T follicular helper cell (primary cell): ENCODE measurements at places on chromosomes 7 and 10.

- DNase-seq = no peak
Observed at GRCh38 chr10:120181154-120181553, 275.9 kb upstream of the PLPP4 start.

- DNase-seq = no peak
Observed at GRCh38 chr7:29574659-29575058, 11.0 kb downstream of the PRR15 start.

DNA sequence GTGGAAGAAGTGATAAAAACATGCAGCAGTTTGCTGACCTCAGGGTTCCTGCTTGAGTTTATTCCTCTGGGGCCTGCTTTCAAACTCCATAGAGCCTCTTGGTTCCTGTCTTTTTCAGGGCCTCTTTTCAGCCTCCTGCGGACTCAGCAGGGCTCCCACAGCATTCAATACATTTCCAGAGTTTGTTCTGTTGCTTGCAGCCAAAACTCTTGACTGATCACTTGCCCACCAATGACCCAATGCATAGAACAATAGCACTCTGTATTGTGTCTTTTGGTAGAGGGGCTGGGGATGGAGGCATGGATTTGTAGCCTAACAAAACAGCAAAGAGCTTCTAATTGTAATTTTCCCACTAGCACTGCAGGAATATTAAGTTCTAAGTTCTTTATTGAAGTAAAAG lies 50.8 kb upstream of the CREB5 start:
- no peak for DNase-seq

DNA sequence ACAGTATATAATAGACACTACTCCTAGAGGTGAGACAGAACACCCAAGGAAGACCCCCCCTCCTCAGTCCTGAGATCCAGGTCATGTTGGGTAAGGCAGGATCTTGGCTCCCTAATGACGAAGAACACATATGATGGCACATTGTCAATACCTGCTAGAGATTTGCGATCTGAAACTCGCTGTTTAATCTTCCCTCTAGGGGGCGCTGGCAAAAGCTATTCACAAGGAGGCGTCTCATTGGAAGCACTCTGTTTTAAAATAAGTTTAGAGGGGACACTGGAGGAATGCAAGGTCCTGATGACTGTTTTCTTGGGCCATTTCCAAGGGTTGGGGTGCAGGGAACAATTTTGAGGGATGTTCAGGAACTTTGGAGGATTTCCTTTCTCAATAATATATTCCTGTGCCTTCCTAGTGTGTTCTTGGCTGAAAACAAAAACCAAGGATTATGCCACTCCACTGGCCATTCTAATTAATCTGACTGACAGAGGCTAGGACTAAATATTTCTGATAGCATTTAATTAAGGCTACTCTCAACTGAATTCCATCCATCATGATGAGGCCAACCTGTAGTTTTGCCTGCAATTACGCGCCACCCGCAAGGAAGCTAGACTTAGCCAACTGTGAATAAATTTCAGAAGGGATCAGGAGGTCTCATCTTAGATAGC lies 1013.8 kb upstream of the MBL2 start:
- no peak for DNase-seq

- DNase-seq = no peak
Observed at GRCh38 chr10:58885686-58886345, 290.6 kb upstream of the PHYHIPL start.

DNA sequence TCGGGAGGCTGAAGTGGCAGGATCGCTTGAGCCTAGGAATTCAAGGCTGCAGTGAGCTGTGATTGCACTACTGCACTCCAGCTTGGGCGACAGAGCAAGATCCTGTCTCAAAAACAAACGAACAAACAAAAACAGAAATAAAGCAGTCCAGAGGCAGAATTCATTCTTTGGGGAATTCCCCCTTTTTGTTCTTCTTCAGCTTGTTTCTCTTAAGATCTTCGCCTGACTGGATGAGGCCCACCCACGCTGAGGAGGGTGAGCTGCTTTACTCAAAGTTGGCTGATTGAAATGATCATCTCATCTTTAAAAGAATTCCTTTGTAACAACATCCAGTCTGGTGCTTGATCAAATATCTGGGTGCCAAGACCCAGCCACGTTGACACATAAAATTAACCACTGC lies 10.7 kb downstream of the MRC1 start:
- DNase-seq = no peak

DNA sequence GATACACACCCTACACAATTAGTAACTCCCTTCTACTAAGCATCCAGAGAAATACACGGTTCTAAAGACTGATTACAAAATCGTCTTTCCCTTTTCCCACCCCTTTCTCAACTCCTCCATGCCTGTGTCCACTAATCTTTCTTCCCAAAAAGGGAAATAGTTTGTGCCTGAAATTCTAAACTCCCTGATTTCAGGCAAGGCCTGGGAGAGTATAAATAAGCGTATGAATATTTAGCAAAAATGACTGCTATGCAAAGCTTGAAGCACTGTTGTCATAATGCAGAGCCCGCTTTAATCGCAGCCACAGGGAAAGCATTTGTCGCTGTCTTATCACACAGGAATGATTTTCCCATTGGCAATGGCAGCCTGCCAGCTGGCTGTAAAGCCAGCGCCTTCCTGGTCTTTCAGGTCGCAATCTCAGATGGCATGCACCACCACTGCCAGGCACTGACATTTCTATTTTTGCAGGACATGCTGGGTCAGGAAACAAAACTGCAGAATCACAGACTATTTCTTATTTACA lies 142.9 kb upstream of the PCGF5 start:
- DNase-seq = no peak

GRCh38 chr10:96201525-96201924 lies 69.8 kb downstream of the BLNK start:
- no peak for DNase-seq

GRCh38 chr7:124489082-124489819 lies 276.3 kb downstream of the GPR37 start:
- DNase-seq = no peak

DNA sequence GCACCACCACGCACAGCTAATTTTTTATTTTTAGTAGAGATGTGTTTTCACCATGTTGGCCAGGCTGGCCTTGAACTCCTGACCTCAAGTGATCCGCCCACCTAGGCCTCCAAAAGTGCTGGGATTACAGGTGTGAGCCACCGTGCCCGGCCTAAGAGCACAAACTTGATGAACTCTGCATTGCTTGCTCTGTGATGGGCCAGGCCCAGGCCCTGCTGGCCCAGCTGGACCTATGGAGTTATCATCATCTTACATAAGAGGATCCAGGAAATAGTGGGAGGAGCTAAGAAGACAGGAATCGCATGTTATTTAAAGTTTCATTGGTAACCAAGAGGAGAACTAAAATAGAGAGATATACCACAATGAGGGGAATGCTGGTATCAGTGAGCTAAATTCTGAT lies 86.9 kb downstream of the DAGLB start:
- no peak for DNase-seq

DNA sequence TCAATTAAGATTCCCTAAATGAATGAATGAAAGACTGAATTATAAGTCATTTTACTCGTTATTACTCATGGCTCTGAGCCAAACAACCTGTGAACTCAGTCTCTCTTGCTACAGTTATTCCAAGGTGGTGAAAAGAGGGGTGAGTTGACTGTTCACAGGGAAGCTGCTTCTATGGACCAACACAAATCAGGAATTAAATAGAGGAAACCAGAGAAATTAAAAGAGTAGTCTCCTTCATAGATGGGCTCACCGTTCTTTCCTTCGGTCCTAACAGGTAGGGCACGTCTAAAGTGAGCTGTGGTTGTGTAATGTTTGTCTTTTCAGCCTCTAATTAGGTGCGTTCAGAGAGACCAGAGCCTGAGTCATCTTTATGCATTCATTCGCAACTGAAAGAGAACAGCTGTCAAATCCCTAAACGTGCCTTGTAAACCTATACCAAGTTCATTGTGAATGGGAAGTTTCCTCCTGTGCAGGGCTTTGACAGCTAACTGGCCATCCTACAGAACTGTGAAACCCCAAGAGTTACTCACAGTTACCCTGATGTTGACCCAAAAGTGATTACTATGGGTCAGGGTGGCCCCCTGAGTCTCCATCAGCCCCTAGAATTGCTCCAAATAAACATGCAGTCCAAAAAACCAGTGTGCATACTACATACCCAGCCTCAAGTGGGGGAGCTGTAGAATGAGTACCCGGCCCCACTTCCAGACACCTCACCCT lies 18.2 kb upstream of the C10orf53 start:
- no peak for DNase-seq

GRCh38 chr7:138892006-138892630 lies 89.1 kb downstream of the KIAA1549 start:
- DNase-seq = no peak

- DNase-seq = no peak
Observed at GRCh38 chr10:104441329-104442000, 87.8 kb downstream of the CFAP58 start.

DNA sequence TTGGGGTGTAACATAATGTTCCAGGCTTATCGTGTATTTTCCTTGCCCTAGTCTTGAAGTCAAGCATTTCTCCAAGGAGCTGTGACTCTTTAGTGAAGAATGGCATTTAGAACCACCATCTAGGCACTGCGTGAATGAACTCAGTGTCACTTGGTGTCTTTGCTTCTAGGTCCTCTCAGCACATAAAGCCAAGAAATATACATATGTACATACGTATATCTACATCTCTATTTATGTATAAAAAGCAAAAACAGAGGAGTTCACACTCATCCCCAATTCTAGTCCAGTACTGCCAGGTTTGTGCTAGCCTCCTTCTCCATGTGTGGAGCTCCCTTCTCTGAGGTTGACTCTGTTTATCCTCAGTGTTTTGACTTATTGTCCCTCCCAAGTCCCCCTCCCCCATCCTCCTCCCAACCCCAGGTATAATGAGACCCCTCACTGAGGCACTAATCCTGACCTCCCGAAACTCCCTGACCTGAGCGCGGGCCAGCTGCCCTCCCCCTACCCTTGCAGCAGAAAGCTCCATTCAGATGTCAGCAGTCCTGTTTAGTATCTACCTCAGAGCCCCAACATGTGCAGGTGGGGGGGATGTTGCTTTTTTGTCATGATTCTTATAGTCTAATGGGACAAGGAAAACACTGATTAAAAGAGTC lies 61.5 kb downstream of the GDI2 start:
- DNase-seq = no peak

DNA sequence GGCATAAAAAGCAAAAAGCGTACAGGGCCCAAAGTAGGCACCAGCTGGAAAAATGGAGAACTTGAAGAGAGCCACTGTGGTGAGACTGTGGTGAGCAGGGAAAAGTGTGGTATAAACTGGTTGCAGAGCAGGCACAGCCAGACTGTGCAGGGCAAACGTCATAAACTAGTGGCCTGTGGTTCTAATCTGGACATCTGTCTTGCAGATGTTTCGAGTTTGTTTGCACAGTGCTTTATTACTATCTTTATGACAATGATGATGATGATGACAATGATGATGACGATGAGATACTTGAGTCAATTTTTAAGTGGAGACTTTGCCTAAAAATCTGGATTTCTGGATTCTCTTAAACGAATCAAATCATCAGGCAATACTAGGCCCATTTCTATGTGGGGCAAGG lies 45.7 kb downstream of the SEMA3C start:
- DNase-seq = no peak

- DNase-seq = no peak
Observed at GRCh38 chr10:132907821-132908620, 34.3 kb downstream of the CFAP46 start.

GRCh38 chr7:100965723-100966541 lies 3.4 kb upstream of the MUC12 start:
- peak; percentile 50 for DNase-seq

- DNase-seq = no peak
Observed at GRCh38 chr10:71089162-71089561, 123.2 kb upstream of the UNC5B start.

DNA sequence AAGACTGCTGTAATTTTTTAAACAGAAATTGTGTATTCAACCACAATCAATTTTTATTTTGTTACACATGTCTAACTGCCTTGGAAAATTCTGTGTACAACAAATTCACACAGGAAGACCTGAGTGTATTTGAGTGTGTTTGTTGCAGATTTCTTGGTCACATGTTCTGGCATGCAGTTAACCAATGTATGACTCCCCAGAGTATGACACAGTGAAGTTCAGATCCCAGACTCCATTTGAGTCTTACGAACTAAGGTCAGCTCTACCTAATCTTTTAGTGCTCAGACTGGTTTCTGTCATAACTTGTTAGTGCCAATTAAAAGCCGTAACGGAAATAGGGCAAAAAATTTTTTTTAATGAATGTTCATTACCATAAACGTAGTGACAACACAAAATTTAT lies 5.8 kb downstream of the GNAI1 start:
- DNase-seq = no peak

GRCh38 chr10:81026591-81026990 lies 488.9 kb downstream of the SH2D4B start:
- no peak for DNase-seq

- no peak for DNase-seq
Observed at GRCh38 chr7:34452363-34452762, 205.7 kb upstream of the NPSR1 start.

DNA sequence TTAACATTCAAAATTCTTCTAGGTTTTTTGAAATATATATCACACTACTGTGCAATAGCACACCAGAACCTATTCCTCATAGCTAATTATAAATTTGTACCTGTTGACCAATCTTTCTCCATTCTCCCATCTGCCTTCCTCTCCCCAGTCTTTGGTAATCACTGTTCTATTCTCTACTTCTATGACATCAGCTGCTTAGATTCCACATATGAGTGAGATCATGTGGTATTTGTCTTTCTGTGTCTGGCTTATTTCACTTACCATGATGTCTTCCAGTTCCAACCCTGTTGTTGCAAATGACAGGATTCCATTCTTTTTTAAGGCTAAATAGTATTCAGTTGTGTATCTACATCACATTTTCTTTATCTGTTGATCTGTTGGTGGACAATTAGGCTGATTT lies 54.4 kb upstream of the CCDC6 start:
- no peak for DNase-seq

DNA sequence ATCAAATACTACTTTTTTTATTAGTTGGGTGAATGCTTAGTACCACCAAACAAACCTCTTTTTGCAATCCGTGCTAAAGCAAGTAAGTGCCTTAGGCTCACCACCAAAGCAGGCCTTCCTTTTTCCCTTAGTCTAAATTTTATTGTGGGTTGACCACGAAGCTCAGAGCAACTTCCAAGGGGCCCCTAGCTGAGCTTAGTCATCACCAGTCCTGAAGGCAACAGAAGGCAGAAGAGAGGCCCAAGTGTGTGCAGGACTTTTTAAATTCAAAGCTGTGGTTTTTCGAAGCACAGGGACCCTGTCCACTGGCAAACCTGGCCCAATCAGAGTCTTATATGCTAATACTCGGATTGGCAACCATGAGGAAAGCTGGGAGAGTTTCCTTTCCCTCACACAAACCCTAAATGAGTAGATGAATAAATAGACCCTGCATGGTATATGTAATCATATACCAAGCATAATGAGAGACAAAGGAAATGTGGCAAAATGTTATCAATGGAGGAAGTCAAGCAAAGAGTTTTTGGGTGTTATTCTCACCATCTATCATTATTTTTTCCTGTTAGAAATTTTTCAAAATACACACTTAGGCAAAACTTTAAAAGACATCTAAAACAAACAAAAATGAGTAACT lies 453.2 kb upstream of the GALNT17 start:
- no peak for DNase-seq

GRCh38 chr7:157522189-157522588 lies 185.4 kb downstream of the DNAJB6 start:
- no peak for DNase-seq

- no peak for DNase-seq
Observed at GRCh38 chr10:11230498-11231167, 213.0 kb downstream of the CELF2 start.

- no peak for DNase-seq
Observed at GRCh38 chr7:85176197-85176596, 10.7 kb downstream of the SEMA3D start.

GRCh38 chr10:100184840-100185239 lies 989 bp downstream of the ERLIN1 start:
- no peak for DNase-seq
